ENCODE measurements at places on chromosomes 3 and 15. TPM values are rescaled to one million over a fixed set of nuclear protein-coding genes. Genes with fewer than 3 reads are reported as not detected.

Gene PLOD2
- 29.2 TPM for total RNA-seq

Gene NR2F2
- 24.6 TPM for total RNA-seq

Gene TRH
- 0.19 TPM for total RNA-seq

Gene CYP8B1
- total RNA-seq: not detected

Gene NCBP2
- total RNA-seq: 80.8 TPM

Gene ALDH1L1
- 0.60 TPM for total RNA-seq

Gene COL6A6
- 0.22 TPM for total RNA-seq

Gene CNTN6
- 2.2 TPM for total RNA-seq

Gene SPATA12
- 0.12 TPM for total RNA-seq

Gene TM6SF1
- not detected for total RNA-seq

Gene CMTM6
- total RNA-seq: 70.2 TPM

Gene IL5RA
- total RNA-seq: not detected

Gene IL17RC
- total RNA-seq: 3.1 TPM

Gene GOLGA8K
- total RNA-seq: not detected

Gene MST1R
- 0.32 TPM for total RNA-seq

Data from neural progenitor cell (in vitro differentiated cells).